Hindlimb muscle (tissue), 1 donor: ENCODE measurements at places on chromosomes 4 and X. TPM values are rescaled to one million over a fixed set of nuclear protein-coding genes. Genes with fewer than 3 reads are reported as not detected.

DNA sequence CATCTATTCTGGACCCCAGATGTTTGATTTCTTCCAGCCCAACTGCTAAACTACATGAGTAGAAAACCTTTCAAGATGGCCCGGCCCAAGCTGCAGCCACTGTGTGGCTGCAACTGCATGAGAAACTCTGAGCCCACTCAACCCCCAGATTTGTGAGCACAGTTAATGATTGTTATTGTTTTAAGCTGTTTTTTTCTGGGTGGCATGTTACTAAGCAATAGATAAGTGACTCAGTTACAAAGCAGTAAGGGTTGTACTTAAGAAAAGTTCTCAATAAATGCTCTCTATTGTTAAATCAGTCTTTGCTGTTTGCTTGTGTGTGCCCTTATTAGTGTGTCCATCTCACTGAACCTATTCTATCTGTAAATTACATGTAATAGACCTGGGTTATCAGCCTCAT is 51.8 kb downstream of the GC start:
- DNase-seq = no peak

Gene NKX1-1
- not detected for polyA plus RNA-seq

Gene CCDC120
- 4.6 TPM for polyA plus RNA-seq

DNA sequence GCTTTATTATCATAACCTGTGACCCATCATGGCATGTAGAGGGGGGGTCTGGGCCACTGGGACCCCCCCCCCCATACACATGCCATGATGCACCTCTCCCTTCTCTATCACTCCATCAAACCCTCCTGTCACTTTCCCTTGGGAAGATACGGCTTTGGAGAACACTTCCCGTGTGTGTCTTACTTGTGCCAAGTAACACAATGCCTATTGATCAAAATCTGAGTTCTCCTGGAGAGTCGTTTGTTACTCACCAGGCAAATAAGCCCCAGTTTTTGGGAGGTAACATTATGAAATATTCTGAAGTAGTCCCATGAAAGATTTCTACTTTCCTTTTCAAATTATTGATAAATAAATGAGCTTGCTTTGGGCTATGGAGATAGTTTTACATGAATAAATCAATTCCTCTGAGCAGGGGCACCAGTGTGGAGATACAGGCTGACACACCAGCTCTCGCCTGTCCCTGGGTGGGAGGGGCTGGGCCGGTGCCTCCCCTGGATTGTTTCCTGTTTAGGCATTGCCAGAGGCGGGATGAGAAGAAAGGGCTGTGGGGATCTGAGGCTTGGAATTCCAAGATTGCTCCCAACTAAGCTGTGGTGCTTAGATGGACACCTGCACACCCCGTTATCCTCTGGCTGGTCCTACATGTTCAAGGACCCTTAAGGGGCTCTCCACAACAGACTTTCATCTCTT is 63.2 kb upstream of the WWC2 start:
- no peak for DNase-seq

Gene TENM3
- polyA plus RNA-seq = 17.7 TPM

Gene FABP2
- polyA plus RNA-seq = not detected

Gene VSIG4
- polyA plus RNA-seq = 16.2 TPM

- no peak for DNase-seq
These were observed 299.9 kb downstream of the UNC5C start for GRCh38 chr4:95248720-95249425.

Gene ENPP6
- 11.6 TPM for polyA plus RNA-seq

Gene H2BW2
- 0.62 TPM for polyA plus RNA-seq

GRCh38 chr4:182177166-182177565 is 66.0 kb upstream of the TENM3 start:
- DNase-seq = no peak

Gene L1CAM
- polyA plus RNA-seq = 2.5 TPM

DNA sequence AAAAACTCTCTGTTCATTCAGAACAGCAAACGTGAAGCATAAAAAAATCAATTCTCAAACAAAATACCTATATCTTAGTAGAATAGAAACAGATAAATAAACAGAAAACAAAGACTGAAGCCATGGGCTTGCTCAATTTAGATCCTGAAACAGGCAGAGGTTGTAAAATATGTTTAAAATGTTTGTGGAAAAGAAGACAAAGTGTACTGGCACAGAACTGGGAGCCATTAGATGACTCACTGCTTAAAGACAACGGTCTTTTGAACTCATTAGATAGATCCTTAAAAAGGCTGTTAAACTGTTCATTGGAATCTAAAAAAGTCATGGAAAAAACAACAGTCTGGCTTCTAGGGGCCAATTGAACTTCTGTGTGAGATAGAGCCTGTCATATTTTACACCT is 247.0 kb upstream of the NDST4 start:
- DNase-seq = no peak

Gene RAB28
- polyA plus RNA-seq = 16.7 TPM

GRCh38 chrX:6074532-6074931 is 154.1 kb downstream of the NLGN4X start:
- no peak for DNase-seq

GRCh38 chr4:183256756-183257385 is 63.2 kb downstream of the CLDN22 start:
- DNase-seq = peak; percentile 58

Gene NKX3-2
- polyA plus RNA-seq = 0.06 TPM

Gene CXCL6
- not detected for polyA plus RNA-seq

Gene CISD2
- polyA plus RNA-seq = 24.7 TPM

DNA sequence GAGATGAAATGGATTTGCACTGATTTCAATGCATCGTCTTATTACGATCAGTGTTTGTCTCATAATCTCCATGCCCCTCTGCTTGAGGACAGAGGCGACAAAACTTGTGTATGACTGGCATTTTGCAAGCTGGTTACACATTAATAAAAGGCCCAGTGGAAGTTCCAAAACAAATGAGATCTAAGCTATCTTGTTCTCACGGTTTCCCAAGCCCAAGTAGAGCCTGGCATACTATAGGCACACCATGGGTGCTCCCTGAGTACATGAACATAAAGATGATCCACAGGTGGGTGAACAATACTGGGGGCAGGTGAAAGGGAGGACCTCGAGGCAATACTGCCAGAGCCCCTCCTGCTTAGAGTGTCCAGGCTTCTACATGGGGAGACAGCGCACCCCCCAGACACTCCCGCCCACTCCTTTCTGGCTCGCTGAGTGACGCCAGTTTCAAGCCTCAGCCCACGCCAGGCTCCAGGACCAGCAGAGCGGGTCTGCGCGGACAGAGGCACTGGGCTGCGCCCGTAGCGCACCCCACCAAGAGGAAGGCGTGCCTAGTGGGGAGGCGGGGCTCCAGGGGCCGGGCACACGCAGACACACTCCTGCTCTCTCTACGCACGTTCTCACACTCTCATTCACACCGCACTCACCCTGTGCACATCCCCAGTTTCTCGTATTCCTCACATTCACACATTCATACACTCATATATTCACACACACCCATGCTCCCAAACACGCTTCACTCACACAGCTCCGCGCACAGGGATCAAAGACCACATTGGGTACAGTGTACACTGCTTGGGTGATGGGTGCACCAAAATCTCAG is 8.9 kb upstream of the GSX2 start:
- DNase-seq = no peak

DNA sequence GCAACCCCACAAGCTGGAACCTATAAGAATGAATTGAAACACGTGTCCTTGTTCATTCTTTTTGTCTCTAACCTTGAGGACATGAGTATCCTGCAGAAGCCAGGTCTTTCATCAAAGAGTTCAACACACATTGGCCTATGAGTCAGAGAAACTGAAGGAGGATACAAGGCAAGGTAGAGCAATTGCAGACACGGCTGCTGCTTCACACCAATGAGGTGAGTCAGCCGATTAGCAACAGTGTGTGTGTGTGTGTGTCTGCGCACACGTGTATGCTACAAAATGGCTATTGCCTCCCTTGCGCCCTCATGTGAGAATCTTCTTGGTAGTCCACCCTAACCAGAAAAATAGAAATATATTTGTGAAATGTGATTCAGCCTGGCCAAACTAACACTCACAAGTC is 1477.7 kb upstream of the IGFBP7 start:
- DNase-seq = no peak

DNA sequence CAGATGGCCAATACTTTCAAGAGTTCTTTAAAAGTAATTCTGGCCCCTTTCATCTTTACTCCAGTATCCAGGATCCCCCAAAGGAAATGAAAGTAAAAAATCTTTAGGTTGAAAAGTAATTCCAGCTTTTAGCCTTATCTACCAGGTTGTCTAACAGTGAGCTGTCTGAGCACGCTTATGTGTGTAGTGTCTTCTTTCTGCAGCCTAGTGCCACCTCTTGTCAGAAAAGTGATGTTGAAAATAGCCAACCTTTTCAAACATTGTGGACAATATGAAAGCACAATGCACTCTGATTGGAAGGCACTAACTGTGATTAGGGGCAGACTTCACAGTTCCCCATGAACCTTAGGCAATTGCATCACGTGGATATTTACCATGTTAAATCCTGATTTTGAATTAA is 92.1 kb downstream of the RELL1 start:
- no peak for DNase-seq

DNA sequence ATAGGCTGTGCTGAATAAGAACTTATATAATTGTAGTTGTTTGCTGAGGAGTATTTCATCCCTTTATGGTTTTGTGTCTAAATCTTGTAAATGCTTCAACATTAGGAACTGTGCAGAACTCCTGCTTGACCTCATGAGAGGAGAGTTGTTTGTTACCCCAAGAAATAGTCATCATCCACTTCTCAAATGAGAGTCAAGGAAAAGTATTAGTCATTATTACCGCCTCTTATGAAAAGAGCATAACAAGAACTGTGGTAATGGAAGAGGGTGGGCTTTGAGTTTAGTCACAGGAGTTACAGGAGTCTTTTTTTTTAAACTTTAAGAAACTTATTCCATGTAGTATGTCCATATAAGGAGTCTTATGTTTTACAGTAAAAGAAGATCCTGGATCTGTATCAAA is 132.9 kb downstream of the RAP1GDS1 start:
- no peak for DNase-seq

DNA sequence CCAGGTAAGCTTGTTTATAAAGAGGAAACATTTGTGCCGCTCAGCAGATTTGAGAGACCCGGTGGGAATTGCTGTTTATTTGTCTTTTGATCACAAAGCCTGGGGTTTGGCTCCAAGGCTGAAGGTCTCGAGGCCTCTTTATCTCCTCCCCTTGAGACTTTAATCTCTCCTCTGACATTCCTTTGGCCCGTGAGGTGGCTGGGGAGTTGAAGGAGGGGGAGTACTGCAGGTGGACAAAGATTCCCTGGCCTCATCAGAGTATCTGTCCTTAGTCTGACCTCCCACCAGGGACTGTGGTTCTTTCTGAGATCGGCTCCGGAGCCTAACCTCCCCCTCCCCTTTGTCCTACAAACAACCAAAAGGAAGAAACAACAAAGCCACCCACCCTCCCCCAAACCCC is 216.5 kb downstream of the MID1IP1 start:
- no peak for DNase-seq

Gene ATP6AP1
- 65.6 TPM for polyA plus RNA-seq

GRCh38 chr4:2786794-2787229 is 6.1 kb upstream of the SH3BP2 start:
- DNase-seq = no peak

DNA sequence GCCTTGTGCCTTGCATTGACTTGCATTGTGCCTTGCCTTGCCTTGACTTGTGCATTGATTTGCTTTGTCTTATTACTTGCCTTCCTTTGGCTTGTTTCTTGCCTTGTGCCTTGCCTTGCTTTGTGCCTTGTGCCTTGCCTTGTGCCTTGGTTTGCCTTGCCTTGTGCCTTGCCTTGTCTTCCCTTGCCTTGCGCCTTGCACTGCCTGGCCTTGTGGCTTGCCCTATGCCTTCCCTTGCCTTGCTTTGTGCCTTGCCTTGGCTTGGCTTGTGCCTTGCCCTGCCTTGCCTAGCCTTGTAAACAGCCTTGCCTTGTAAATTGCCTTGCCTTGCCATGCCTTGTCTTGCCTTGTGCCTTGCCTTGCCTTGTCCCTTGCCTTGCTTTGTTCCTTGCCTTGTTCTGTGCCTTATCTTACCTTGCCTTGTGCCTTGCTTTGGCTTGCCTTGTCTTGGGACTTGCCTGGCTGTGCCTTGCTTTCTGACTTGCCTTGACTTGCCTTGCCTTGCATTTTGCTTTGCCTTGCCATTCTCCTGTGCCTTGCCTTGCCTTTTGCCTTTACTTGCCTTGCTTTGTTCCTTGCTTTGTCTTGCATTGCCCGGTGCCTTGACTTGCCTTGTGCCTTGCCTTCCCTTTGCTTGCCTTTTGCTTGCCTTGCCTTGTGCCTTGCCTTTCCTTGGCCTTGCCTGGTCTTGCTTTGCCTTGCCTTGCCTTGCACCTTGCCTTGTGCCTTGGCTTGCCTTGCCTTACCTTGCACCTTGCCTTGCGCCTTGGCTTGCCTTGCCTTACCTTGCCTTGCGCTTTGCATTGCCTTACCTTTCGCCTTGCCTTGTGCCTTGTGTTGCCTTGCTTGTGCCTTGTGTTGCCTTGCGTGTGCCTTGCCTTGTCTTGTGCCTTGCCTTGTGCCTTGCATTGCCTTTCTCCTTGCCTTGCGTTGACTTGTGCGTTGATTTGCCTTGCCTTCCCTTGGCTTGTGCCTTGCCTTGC is 97.5 kb downstream of the TAB3 start:
- DNase-seq = no peak

- no peak for DNase-seq
These were observed 117.9 kb downstream of the COX18 start for GRCh38 chr4:72951628-72952027.

DNA sequence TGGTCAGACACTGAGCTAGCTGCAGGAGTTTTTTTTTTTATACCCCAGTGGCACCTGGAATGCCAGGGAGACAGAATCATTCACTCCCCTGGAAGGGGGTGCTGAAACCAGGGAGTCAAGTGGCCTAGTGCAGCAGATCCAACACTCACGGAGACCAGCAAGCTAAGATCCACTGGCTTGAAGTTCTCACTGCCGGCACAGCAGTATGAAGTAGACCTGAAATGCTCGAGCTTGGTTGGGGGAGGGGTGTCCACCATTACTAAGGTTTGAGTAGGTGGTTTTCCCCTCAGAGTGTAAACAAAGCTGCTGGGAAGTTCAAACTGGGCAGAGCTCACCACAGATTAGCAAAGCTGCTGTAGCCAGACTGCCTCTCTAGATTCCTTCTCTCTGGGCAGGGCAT is 537.9 kb upstream of the LCORL start:
- no peak for DNase-seq

Gene CCNQ
- polyA plus RNA-seq = 11.5 TPM

DNA sequence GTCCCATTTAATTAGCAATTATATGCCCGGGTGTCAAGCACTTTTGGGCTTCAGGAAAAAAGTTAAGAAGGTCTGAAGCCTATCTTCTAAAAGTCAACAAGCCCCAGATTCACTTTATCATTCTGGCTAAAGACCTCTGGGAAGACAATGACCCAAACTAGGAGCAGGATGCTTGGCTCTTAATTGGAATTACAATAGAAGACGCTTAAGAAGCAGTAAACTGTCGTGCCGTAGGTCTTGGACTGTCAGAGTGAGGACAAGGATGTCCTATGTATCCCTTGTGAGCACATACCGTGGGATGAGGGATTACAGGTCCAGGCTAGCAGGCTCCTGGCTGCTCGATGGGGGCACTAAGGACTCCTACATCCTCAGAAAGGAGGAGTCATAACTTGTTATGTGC is 3.2 kb upstream of the ARHGAP36 start:
- no peak for DNase-seq
